ENCODE measurements at places on chromosomes 3 and 15.

DNA sequence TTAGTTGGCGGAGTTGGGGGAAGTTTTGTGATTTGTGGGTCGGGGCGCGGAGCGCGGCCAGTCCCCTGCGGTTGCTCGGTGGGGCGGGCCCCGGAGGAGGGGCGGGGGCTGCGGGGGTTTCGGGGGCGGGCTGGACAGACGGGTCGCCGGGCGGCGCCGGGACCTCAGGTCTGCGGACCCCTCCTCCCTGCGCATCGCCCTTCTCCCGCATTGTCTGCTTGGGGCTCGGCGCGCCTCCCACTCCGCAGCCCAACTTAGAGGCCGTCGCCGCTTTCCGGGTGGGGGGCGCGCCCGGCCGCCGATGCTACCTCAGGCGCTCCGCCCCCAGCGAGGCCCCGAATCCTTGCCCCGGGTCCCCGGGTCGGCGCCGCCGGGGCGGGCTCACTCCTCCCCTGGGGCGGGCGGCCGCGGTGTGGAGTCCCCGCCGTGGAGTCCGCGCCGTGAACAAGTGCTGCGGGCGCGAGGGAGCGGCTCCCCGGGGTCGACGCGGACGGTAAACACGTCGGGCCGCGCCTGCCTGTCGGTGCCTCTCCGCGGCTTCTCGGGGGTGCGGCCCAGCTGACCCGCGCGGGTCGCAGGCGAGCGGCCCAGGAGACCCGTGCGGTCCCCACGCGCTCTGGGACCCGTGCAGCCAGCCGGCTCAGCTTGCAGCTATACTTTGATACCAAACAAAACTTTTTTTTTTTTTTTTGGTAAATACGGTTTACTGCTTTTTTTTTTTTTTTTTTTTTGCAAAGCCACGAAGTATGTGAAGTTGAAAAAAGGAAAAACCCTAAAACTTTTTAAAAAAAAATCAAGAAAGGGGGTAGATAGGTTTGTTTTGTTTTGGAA lies 624 bp downstream of the AKAP13 start:
- DNase-seq, result peak; percentile 46

GRCh38 chr15:98344591-98344990 lies 303.7 kb upstream of the IGF1R start:
- DNase-seq, result no peak

GRCh38 chr15:61444585-61444984 lies 215.5 kb upstream of the RORA start:
- DNase-seq, result peak; percentile 28

DNA sequence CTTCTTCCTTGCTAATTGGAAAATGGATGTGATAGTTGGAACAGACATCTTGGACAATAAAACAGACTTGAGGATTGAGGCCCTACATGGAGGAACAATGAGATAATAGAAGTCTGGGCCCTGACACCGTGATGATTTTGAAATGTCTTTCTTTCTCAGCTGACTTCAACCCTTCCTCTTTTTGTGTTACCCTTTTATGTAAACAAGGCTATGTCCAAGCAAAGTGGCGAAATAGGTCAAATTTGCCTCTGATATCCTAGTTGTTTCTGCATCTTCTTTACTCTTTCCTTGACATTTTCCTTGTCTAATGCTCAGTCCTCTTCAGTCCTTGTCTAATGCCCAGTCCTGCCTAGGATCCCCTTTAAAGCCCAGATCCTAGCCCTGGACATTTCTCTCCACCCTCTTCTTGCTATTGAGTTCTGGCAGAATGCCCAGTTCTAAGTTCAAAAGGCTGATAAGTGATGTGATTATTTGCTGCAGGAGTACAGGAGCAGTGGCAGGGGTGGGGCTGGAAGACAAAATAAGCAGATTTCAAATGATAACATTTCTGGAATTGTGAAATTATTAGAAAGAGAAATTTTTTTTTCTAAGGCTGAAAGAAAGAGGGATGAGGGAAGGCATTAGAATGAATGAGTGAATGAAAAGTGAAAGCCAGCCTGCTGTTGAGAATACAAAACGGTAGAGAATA lies 6.5 kb upstream of the VPS8 start:
- DNase-seq, result peak; percentile 87

GRCh38 chr15:72845981-72846383 lies 62.4 kb upstream of the ADPGK start:
- no peak for DNase-seq

DNA sequence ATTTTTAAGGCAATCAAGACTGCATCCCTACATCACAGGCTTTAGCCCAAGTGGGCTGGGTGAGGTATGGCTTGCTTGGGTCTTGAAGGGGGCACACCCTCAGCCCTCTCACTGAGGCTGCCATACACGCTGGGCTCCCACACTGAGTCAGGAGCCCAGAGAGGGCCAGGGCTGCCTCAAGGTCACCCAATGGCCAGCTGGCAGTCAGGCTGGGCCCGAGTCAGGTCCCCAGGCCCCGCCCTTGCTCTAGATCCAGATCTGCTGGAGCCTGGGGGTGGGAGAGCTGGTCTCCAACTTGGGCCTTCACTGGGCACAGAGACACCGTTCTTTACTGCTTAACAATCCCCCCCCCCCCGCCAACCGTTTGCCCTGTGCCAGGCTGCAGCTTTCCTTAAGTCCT lies 88.1 kb downstream of the IQSEC1 start:
- DNase-seq, result no peak
